Right ventricle myocardium inferior (tissue), 1 donor: ENCODE measurements at places on chromosomes 11 and 22. TPM values are rescaled to one million over a fixed set of nuclear protein-coding genes. Genes with fewer than 3 reads are reported as not detected.

Gene ZC3H12C
- total RNA-seq: 18.0 TPM

Gene MIAT
- 0.38 TPM for total RNA-seq

GRCh38 chr22:25551396-25551795 lies 13.1 kb upstream of the GRK3 start:
- DNase-seq: no peak

DNA sequence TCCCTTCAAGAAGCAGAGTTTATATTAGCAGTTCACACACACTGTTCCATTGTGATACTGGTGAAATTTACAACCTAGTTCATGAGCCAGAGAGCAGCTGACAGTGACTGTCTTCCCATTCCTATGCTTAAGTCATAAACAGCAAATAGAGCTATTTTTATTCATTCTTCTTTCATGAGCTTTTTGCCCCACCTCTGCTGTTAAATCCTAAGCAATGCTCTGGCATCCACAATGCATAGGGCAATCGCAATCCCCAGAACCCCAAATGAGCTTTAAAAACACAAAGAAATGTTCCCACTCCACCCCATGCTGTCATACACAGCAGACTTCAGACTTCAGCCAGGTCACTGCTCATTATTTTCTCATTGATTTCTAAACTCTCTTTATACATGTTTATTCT lies 307.5 kb downstream of the ETS1 start:
- no peak for DNase-seq

DNA sequence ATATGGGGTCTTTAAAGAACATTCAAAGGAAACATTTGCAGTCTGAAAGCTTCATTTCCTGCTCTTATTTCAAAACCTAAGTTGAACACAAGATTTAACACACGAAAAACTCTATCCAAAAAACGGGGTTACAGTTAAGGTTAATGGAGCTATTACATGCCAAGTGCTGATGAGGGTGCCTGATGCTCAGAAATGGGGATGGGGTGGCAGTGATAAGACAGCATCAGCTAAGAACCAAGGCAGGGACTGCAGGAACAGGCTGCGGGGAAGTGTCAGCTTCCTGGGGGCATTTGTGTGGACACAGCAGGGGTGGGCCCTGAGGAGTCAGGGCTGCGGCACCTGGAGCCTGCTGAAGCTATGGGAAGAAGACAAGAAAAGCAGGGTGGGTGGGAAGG lies 12.2 kb downstream of the DGCR2 start:
- no peak for DNase-seq

DNA sequence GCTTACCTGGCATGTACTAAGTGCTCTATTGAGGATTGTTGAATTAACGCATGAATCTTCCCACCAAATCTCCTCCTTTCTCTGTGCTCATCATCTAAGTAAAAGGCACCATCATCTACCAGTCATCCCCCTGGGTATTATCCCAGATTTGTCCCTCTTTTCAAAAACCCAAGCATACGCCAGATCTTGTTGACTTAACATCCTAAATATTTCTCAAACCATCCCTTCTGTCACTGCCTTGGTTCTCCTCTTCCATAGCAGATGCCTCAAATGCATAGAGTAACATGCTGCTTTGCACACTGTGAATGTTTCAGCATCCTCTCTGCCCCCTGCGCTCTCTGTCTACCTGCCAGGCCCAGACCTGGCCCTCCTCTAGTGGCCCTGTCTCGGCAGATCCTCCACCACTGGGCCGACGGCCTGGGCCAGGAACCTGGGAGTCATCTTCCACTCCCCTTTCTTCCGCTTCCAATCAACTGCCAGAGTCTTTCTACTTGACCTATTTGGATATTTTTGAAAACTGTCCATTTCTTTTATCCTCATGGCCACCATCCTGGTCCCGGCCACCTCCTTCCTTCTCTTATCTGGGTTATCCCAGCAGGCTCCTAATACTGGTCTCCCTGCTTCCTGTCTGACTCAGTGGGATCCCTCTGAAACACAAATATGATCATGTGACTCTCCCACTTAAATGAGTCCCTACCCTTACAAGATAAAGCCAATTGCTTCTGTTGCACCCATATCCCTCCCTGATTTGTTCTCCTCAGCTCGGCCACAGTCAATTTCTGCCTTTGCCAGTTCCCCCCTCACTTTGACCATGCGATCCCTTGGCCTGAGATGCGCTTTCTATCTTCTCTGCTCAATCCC lies 3.4 kb upstream of the TAB1 start:
- DNase-seq: no peak

DNA sequence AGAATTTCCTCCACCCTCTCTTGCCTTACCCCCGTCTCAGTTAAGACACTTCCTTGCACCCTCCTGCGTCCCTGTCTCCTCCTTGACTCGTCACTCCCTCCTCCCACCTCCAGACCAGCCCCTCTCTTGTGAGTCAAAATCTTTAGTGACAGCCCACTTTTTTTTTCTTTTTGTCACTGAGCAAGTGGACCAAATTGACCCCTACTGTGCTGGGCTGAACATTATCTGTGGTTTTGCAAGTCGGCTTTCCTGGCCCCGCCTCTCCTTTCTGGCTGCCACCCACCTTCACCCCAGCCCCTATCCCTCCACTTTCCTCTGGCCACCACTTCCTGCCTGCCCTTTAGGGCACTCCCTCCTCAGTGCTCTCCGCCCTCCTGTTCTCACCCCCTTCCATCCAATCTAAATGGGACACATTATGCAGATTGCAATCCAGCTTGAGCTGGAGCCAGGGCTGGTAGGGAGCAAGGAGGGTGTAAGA lies at the start of gene APLNR:
Gene APLNR, minus strand, starts transcription at position 47 of the 478 bp plus-strand sequence. CDS start 246 bp downstream, outside the sequence.
- peak; percentile 25 for DNase-seq

DNA sequence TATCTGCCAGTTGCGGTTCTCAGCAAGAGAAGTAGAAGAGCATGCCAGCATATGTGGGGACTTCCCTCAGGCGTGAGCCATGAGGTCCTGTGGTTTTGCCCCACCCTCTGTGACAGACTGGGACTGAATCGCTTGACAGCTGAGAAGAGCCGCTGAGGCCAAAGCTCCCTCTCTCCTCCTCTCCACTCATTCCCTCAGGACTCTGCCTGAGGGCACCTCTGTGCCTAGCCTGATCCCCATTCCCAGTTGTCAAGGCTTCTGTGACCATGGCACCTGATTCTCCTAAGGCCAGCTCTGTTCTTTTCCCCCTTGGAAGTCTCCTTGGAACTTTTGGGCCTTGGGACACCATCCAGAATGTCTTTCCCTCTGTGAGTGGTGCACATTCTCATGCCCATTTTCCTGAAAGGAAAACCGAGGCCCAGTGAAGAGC lies 27.0 kb downstream of the ART5 start:
- no peak for DNase-seq
